Amygdala (tissue), 56 donors: ENCODE measurements at places on chromosomes 12 and 14.

GRCh38 chr14:87810711-87811110 is 182.3 kb downstream of the GALC start:
- no peak for DNase-seq

DNA sequence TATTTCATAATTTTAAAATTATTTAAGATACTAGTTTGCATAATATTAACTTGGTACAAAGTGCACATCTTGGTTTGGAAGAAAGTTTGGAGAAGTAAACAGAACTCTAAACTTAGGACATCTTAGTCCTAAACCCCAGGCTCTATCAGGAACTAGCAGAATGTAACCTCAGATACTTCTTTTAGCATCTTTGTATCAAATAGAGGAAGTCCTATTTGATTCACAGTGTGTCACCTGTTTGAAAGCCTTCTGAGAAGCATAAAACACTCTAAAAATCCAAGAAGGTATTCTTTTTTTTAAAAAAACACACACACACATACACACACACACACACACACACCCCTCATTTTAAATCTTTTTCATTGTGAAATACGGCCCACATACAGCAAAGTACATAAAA is 12.0 kb upstream of the RNU6-7 start:
- no peak for DNase-seq

DNA sequence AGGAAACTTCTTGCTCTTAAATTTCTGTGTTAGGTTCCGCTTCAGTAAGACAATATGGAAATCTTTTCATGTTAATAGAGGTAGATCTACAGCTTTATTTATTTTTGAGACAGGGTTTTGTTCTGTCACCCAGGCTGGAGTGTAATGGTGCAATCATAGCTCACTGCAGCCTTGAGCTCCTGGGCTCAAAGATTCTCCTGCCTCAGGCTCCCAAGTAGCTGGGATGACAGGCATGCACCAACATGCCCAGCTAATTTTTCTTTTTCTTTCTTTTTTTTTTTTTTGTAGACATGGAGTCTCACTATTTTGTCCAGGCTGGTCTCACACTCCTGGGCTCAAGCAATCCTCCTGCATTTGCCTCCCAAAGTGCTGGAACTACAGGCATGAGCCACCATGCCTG is 70.1 kb downstream of the DAO start:
- no peak for DNase-seq

DNA sequence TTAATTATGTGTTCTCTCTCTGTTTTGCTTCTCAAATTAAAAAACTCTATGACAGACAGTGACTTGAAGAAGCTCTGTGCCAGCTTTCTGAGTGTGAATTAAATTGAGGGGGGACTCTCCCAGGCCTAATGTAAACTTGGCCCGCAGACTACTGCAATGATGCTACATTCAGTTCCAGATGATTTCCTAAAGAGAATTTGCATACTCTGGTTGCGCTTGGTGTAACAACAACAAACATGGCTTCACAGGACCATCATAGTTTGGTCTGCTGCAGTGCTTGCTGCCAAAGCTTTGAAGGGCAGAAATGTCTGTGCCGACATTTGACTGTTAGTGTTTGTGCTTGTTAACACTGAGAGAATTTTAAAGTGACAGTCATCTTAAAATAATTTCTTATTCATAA is 25.0 kb downstream of the CFAP54 start:
- no peak for DNase-seq

DNA sequence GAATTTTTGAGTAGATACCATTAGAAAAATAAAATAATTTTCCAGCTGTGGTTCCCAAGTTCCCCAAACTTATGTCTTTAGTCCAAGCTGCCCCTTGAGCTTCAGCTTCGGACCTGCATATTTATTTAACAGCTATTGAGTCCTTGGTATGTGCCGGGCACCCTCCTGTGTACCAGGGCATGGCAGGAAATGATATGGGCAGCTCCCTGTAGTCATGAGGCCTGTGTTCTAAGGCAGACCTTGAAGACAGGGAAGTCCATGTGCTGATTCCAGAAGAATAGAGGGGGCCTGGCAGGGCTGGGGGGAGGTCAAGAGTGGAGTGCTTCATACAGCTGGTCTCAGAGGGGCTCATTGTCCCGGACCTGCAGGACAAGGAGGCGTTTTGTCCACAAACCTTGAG is 29.2 kb downstream of the TRAF3 start:
- DNase-seq: no peak

DNA sequence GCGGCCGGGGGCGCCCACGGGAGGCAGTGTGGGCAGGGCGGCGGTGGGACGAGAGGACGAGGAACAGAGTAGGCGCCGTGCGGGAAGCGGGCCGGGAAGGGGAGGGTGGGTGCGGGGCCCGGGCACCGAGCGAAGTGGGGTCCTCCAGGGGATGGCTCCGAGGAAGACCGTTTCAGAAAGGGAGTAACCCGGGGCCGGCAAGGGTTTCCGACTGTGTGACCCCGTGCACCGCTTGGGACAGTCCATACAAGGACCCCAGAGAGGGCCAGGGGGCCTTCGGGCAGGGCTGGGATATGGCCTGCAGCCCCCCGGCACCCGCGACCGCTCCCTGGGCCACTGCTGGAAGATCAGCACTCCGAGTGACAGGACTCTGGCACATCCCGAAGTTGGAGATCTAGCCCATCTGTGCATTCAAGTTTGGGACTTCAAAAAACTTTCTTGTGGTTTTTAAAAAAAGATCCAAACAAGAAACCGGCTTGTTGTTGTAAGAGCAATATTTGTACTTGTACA is 448 bp downstream of the TSPAN9 start:
- no peak for DNase-seq

GRCh38 chr14:92456215-92457015 is 57.2 kb upstream of the RIN3 start:
- no peak for DNase-seq

GRCh38 chr12:112823582-112824149 is 32.1 kb downstream of the RPH3A start:
- no peak for DNase-seq

GRCh38 chr14:44771496-44771895 is 190.3 kb downstream of the KLHL28 start:
- no peak for DNase-seq

DNA sequence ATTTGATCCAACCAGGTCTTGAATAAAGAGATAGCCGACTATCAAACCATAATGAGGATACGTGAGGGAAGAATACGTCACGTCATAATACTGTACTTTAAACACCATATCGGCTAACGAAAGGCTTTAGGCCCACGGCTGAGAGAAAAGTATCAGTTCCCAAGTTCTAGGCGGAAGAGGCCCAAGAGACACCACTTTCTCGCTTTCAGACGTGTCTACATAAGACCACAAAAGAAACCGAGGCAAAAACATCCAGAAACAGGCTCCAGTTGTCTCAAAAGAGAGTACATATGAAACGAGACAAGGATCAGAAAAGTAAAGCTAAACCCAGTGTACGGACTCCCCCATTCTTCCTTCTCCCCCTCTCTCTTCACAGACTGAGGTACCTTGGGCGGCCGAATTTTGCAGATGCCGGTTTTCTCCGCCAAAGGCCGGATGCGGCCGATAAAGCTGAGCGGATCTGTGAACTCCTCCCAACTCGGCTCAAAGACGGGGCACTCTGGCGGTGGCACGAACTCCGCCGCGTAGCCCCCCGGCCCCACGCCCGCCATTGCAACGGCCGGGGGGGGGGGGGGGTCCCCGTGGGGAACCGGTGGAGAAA is 479 bp downstream of the KDM5A start:
- DNase-seq: no peak

GRCh38 chr14:102949801-102950451 is 27.5 kb downstream of the AMN start:
- DNase-seq: peak; percentile 27

DNA sequence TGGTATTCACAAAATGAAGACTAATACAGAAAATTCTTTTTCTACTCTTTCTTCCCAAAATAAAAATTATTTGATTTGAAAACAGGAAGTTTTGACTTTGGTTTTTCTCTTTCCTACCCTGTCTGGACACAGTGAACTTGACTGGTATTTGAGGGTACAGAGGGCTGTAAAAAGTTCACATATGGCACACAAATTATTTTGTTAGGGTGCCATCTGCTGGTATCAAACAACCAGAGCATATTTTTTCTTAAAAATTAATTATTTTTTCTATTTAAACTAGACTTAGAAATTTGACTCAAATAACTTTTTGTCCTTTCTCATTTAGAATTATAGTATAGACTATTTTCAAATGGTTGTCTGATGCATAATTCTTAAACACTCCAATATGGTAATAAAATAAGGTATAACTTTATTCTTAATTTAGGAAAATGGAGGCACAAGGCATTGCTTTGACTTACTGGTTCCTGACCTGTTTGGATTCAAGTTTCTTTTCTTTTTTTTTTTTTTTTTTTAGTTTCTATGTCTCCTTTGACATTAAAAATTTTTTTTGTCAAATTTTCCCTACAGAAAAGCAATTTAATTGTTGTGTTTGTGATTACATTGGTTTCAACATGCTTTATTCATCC is 390.6 kb downstream of the PRKD1 start:
- DNase-seq: no peak

- no peak for DNase-seq
Measured at GRCh38 chr14:67396381-67396970, 15.5 kb downstream of the PLEK2 start.

- DNase-seq: no peak
Measured at GRCh38 chr12:93772003-93772700, 95.0 kb downstream of the CRADD start.

DNA sequence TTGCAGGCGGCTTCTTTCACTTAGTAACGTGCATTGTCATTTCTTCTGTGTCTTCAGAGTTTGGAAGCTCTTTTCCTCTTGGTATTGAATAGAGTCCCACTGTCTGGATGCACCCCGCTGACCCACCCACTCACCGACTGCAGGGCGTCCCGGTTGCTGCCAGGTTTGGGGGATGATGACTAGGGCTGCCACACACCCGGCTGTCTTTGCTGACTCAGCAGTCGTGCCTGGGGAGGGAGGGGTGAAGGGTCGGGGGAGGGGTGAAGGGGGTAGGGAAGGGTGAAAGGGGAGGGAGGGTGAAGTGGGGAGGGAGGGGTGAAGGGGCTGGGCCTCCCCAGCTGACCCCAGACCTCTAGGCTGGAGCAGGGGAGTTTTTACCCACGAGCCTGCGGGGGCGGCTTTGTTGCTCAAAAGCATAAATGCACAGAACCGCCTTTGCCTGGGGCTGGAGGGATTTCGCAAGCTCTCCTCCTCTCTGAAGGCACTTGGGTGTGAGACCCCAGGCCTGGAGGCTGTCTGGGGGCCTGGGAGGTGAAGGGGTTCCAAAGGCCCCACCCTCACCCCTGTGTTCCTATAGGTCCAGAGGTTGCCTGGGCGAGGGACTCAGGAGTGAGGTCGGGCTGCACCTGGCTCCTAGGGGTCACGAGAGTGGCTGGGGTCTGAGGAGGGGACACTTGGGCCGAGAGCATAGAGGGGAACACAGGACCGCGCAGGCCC is 31.3 kb upstream of the ULK1 start:
- no peak for DNase-seq

DNA sequence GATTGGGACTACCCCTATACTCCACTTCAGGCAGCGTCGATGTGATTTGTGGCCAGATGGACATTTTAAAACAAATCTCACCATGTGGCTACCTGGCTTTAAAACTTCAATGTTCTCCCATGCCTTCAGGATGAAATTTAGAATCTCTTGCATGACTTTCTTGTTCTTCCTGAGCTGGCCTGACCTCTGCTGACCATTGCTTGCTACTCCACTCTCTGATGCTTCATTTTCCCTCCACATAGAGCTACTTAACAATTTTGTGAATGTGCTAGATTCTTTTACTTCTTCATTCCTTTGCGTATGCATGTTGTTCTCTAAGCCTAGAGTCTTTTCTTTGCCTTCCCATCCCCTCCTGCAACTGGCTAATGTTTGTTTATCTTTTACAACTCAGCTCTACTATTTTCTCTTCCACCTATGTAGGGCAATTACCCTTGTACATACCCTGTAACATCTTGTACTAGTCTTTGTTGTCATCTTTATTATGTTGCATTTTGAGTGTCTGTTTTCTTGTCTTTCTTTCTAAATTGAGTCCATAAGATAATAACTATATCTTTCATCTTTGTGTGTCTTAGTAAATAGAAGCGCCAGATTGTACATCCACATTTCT is 41.2 kb downstream of the YLPM1 start:
- DNase-seq: no peak

DNA sequence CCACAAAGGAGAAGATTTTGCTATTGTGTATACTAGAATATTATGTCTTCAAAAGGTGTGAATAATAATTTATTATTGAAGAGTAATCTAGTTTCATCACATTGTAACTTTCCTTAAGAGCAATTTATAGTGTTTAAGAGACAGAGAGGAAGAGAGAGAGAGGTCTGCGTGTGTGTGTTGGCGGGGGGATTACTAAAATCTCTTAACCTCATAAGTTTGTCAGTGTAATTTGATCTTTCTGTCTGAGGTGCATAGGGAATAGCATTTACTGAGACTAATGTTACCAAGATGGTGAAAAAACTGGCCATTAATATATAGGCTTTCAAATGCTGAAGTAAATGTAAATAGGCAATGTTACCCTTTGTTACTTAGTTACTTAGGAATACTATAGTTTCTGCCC is 48.2 kb upstream of the BTG1 start:
- no peak for DNase-seq

DNA sequence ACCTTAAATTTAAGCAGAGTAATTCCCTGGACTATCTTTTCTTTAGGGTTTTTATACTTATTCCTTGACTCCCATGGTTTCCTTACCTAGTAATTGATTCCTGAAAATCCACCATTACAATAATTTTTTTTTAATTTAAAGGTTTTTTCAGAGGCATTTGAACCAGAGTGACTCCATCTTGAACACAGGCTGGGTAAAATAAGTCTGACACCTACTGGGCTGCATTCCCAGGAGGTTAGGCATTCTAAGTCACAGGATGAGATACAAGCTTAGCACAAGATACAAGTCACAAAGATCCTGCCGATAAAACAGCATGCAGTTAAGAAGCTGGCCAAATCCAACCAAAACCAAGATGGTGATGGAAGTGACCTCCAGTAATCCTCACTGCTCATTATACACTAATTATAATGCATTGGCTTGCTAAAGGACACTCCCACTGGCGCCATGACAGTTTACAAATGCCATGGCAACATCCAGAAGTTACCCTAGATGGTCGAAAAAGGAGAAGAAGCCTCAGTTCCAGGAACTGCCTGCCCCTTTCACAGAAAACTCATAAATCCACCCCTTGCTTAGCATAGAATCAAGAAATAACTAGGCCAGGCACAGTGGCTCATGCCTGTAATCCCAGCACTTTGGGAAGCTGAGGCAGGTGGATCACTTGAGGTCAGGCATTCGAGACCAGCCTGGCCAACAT is 53.6 kb downstream of the SLC25A21 start:
- DNase-seq: no peak

DNA sequence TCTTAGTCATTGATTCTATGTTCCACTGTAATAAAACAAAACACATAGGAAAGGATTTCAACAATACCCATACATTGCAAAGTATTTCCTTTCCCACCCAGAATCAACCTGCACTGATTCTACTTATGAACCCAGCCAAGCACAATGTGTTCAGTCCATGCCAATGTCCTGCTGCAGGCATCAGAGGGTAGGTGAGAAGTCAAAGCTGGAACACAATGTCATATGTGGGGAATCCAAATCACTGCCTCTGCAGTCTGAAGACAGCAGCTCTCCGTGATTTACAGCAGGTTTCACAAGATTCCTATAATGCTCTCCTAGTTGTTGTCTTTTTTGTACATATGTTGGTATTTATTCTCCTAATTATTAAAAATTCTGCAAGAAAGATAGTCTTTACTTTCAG is 25.7 kb downstream of the ITPR2 start:
- no peak for DNase-seq

GRCh38 chr12:87344699-87345098 is 684.5 kb downstream of the C12orf50 start:
- no peak for DNase-seq
